ENCODE measurements at places on chromosomes 11 and 22.
A peak's percentile ranks its signal among the peaks of the same experiment; 100 is the strongest.

DNA sequence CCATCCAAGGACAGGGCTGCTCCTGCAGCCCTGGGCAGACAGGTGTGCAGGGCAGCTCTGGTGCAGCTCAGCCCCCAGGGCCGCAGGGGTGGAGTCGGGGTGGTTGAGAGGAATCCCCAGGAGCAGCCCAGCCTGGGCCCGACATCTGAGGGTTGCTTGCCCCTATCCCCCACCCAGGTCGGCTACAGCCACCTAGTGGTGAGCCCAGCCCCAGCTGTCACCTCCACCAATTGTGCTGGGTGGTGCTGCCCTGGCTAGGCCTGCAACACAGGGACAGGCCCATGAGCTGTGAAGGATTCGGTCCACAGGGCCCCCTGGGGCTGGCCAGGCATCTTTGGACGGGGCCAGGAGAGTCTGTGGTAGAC is 29.6 kb downstream of the RTN4R start:
- DNase-seq, result no peak

GRCh38 chr11:8258784-8259183 is 4.9 kb downstream of the LMO1 start:
- peak; percentile 21 for DNase-seq

DNA sequence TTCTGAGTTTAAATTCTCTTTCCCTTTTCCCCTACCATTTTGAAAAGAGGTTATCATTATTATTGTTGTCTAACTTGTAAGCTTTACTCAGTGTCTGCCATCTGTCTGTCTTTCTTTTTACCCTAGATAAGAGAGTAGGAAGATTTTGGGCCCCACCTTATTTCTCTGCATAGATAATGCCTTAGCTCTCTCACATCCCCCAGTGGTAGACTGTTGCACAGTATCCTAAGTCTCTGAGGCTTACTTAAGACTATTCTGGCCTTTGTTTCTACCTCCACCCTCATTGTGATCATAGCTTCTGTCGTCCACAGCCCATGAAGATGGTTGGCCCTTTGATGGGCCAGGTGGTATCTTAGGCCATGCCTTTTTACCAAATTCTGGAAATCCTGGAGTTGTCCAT is 3.6 kb upstream of the OR51L1 start:
- no peak for DNase-seq

DNA sequence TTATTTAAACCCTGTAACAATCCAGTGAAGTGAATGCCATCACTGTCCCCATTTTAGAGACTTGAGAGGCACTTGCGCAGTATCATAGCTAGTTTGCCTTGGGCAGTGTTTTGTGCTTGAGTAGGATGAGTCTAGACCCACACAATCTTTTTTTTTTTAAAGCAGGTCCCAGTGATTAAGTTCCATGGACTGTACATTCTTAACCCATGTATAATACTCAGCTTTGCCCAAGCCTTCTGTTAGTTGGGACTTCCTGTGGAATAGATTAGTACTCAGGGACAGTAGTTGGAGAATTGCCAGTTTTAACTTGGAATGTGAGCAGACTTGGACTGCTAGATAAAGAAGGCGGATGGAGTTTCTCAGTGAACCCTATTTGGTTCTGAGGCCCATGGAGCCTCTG is 108.6 kb upstream of the RASSF10 start:
- peak; percentile 55 for DNase-seq

DNA sequence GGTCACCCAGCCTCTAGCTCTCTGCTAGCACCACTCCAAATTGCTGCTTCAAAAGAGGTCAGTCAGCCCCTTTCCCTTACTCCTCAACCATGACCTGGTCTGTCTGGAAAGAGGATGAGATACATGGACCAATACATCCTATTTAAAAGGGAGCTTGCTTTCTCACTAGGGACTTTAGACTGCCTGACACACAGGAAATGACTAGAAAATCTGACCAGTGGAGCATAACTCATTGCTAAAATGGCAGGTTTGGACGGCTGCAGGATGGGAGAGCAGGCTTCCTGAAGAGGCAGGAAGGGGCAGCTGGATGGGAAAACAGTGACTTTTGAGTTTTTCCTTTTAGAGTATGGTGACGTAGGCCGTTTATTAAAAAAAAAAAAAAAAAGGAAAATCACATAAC is 25.3 kb downstream of the STIM1 start:
- no peak for DNase-seq

GRCh38 chr11:69044111-69045013 is 4.4 kb upstream of the TPCN2 start:
- peak; percentile 67 for DNase-seq

DNA sequence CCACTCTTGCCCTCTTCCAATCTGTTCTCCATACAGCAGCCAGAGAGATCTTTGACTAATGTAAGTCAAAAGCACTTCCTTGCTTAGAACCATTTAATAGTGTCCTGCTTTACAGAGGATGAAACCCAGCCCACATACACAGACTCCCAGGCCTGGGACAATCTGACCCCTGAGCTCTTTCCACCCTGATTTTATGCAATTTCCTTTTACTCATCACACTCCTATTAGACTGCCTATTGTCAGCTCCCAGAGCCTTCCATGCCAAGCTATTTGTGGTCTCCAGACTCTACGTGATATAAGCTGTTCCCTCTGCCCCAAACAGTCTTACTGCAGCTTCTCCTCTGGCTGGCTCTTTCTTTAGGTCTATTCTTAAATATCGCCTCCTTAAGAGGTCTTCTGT is 28.1 kb downstream of the ME3 start:
- no peak for DNase-seq

DNA sequence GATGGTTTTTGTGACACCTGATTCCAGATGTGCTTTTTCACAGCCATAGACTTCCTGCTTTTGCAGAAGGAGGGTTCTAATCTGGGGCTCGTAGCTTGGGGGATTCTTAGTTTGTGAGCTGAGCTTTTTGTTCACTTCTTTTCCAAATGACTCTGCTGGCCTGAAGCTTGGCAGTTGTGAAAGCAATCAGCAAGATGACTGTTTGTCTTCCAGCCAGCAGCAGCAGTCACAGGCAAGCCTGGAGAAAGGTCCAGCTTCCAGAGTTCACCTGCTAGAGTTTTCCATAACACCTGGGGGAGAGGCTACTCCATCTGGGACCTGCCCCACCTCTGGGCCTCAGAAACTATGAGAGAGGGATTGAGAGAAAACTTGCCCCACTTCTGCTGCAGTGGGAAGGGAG is 4.1 kb downstream of the MARK2 start:
- no peak for DNase-seq

- no peak for DNase-seq
Measured at GRCh38 chr11:105260976-105261375, 121.4 kb upstream of the CARD18 start.

- peak; percentile 61 for DNase-seq
Measured at GRCh38 chr11:130522284-130522961, 74.0 kb downstream of the ADAMTS15 start.

DNA sequence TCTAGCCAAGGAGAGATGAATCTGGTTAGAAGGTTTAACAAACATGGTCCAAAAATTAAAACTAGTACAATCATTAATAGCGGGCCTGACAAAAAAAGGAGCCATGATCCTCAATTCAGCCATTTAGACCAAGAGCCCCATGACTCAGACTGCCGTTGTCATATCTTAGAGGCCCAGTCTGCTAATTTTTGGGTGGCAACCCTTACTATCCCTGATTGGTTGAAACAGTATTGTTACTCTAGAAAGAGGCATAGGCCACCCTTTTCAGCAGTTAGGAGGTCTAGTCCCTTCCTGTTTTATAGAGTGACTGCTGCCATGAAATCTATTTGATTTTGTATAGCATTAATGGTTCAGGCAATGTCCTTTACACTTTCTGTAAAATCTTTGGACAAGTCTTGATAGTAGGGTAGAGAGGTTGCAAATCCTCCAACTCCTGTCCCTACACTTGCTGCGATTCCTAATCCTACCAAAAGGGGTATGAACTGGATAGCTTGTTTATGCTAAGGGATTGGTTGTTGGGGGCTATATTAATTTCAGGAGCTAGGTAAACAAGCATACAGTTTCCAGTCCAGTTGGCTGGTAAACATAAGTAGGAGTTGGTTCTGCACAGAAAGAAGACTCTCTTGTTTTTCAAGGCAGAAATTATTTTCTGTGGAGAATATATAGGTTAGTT is 1056.3 kb upstream of the CNTN5 start:
- DNase-seq, result no peak

GRCh38 chr22:28983788-28984441 is 77.7 kb downstream of the C22orf31 start:
- no peak for DNase-seq

DNA sequence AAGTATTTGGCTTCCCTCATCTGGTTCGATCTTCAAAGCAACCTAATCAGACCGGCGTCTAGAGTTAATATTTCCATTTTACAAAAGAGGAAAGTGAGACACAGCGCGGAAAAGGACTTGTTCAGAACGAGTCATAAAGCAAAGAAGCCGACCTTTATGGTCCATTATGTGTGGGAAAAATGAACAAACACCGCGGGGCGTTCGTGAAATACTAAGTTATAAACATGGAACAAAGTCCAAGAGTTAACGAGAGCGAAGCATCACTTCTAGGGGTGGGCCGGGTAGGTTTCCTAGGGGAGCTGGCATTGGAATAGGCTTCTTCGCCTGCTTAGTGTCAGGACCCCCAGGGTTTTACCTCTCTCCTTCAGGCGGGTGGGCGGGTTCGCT is 575 bp downstream of the DUSP18 start:
- no peak for DNase-seq

DNA sequence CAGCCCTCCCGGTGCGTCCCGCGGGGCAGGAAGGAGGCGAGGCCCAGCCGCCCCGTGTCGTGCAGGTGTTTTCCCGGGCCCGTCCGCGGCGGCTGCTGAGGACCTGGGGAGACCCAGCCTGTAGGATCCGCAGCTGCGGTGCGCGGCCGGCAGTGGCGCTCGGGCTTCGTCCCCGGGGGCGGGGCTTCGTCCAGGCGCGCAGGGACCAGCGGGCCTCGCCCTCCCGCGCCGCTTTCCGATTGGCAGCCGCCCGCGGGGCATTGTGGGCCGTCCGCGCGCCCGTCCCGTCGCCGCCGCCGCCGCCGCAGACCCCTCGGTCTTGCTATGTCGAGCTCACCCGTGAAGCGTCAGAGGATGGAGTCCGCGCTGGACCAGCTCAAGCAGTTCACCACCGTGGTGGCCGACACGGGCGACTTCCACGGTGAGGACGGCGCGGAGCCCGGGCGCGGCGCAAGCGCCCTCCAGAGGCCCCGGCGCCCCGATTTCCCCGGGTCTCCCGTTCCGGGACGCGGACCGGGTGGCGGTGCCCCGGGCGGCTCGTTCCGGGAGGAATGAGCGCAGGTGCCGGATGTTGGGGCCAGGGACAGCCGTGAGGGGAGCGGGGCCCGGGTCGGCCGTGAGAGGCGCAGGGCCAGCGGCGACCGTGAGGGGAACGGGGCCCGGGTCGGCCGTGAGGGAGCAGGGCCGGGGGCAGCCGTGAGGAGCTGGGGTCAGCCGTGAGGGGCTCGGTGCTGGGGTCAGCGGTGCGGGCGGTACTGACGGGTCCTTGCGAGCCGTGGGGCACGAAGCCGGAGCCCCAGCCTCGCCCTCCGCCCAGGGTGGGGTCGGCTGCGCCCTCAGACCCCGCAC is at the start of gene TALDO1:
TSS of gene TALDO1 (plus strand) at position 307 of the 849 bp plus-strand sequence. CDS start at position 325, 18 bp downstream.
- peak; percentile 60 for DNase-seq

- peak; percentile 3 for DNase-seq
Measured at GRCh38 chr22:20203552-20204201, 52.8 kb upstream of the CCDC188 start.

- no peak for DNase-seq
Measured at GRCh38 chr11:83801799-83802198, 515.6 kb upstream of the CCDC90B start.

DNA sequence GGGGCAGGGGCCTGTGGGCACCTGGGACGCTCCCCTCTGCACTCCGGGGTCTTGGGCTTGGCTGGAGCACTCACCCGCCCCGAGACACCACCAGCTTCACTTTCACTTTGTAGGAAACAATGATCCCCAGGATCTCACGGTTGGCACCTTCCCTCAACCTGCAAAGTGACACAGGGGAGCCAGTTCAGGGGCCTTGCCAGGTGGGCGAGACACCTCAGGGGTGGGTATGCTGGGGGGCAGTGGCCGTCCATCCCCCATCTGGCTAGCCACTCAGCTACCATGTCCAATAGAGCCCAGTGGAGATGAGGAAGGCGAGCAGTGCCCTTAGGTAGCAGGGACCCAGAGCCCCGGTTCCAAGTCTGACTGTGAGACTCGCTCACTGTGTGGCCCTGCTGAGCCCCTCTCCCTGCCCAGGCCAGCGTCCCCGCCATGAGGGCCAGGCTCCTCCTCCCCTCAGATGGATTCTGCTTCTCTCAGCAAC is 32.3 kb downstream of the TPBGL start:
- DNase-seq, result no peak

GRCh38 chr11:69265911-69266510 is 27.9 kb upstream of the MYEOV start:
- DNase-seq, result no peak

- DNase-seq, result peak; percentile 47
Measured at GRCh38 chr22:19909350-19910179, 32.0 kb upstream of the COMT start.

DNA sequence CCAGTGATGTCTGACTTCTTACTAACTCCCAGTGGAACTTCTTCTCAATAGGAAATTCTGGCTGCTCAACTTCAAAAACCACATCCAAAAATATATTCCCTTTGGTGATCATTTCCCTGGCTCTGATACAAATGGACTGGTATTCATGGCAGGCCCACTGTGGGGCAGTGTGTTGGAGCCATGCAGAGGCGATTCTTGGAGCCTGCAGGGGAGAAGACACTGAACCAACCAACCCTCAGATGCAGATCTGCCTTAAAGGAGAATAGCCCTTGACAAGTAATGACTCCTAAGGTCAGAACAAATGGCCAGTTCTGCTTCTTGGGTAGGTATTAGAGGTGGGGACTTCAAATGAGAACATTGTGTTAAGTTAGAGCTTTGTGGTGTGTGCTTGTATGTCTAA is 12.2 kb downstream of the OR4D9 start:
- no peak for DNase-seq

DNA sequence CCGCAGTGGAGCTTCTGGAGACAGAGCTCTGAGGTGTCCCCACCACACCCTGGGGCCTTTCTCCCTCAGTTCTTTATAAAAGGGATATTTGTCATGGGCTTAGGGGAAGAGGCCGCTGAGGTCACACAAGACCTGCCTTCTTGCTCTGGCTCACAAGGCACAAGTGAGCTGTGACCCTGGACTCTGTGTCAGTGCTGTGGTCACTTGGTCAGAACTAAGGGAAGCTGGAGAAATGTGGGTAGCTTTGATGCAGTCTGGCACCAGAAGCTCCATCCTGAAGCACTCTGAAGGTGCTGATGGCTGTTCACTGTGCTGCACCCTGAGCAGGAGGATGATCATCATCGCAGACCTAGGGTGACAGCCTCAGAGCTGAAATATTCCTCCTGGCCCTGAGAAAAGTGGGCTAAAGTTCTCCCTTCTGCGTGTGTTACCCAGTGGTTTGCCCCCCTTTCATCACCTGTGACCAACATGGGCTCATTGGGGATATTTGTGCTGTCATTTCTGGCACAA is 28.1 kb upstream of the VPREB1 start:
- DNase-seq, result no peak

DNA sequence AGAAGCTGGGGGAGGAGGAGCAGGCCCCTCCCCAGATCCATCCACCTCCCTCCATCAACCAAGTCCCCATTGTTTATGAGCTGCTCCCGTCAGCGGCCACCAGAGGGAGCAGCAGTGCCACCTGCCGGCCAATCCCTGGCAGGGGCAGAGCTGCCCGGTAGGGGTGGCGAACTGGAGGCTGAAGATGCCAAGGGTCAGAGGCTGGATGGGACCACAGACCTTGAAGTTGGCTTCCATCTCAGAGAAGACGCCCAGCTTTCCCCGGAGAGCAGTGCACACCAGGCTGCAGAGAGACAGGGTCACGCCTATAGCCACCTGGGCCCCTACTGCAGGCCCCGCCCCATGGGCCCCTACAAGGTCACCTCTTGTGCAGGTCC is 3.6 kb downstream of the FIBP start:
- no peak for DNase-seq

GRCh38 chr11:29989174-29989970 is 27.5 kb downstream of the KCNA4 start:
- peak; percentile 5 for DNase-seq

- no peak for DNase-seq
Measured at GRCh38 chr11:116357784-116358544, 414.8 kb downstream of the BUD13 start.
